Lower lobe of right lung (tissue), 2 donors: ENCODE measurements at places on chromosomes 11 and 22. TPM values are rescaled to one million over a fixed set of nuclear protein-coding genes. Genes with fewer than 3 reads are reported as not detected.

GRCh38 chr11:74162681-74163467 lies 7.9 kb downstream of the C2CD3 start:
- no peak for DNase-seq

GRCh38 chr11:85318573-85318972 lies 308.6 kb downstream of the DLG2 start:
- DNase-seq: no peak

GRCh38 chr22:23457380-23457985 lies 122.6 kb downstream of the IGLL1 start:
- DNase-seq: no peak

DNA sequence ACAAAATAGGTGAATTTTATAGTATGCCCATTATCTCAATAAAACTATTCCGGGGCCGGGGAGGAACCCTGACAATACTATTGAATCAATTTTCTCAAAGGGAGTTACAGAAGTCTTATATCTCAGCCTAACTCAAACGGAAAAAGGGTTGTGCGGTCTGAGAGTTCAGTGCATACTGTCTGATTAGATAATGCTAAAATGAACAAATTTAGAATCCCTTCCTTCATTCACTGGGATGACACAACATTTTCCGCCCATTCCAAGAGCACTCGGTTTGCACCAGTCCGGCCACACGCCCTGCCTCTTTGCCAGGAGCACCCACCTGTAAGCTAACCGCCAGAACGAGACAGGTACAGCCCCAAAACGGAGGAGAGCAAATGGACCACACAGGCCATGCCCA lies 50.0 kb upstream of the NFRKB start:
- DNase-seq: no peak

DNA sequence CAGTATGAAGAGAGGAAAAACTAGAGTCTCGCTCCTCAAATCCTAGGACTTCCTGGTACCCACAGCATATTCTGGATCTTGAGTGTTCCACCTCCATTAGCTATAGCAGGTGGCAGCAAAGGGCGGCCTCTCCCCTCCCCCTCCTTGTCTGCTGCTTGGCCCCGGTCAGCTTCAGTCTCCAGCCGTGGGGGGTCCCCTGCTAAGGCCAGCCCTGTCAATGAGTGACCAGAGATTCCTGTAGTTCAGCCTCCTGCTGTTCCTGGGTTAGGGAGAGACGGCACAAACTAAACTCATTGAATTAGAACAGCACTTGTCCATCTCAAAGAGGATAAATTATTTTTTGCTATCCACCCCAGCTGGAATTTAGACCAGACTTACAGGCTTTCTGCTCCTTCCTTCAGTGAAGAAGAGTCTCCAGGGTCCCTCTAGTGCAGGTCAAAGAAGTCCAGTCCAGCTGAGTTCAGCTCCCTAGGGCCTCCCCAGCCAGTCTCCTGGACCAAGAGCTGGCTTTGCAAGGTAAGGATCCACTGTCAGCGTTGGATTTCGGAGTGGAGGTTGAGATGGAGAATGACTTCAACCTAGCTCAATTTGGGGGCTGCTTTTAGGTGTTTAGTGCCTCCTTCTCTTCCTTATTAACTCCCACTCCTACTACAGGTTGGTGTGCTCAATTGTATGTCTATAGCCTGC lies 1.1 kb upstream of the PHLDB1 start:
- no peak for DNase-seq

- DNase-seq: no peak
Measured at GRCh38 chr11:79340535-79340934, 100.3 kb downstream of the TENM4 start.

- no peak for DNase-seq
Measured at GRCh38 chr11:18748766-18749365, 22.9 kb upstream of the IGSF22 start.

DNA sequence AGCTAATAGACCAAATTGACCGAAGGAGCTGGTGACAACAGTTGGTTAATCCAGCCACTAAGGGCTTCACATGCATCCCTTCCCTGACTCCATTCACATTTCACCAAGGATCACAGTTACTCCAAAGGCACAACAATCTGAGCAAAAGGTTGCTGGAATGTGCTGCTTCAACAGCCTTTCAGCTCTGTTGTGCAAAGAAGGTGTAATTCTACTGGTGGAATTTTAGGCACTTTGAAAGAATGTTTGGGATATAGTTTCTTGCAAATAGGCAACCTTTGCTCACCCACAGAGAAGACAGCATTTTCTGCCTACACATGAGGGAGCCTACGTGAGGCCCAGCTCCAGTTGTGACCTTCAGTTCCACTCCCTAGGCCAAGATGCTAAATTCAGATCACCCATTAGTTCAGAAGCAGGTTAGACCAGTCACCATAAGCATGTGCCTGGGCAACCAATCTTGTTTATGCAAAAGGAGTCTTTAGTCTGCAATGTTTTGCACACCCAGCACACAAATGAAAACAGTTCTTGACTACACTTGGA lies 21.6 kb upstream of the FCHSD2 start:
- no peak for DNase-seq

- no peak for DNase-seq
Measured at GRCh38 chr11:9717040-9717357, 53.1 kb downstream of the SWAP70 start.

- DNase-seq: no peak
Measured at GRCh38 chr11:30426781-30427180, 103.9 kb downstream of the ARL14EP start.

GRCh38 chr11:27196203-27196897 lies 155.7 kb downstream of the BBOX1 start:
- DNase-seq: no peak

GRCh38 chr11:19499026-19499669 lies 213.5 kb upstream of the NAV2 start:
- DNase-seq: no peak

DNA sequence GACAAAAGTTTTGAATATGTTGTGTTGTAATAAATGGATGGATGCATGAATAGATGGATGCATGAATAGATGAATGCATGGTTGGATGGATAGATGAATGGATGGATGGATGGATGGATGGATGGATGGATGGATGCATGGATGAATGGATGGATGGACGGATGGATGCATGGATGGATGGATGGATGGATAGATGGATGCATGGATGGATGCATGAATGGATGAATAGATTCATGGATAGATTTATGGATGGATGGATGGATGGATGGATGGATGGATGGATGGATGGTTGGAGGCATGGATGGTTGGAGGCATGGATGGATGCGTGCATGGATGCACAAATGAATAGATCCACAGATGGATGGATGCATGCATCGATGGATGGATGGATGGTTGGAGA lies 623.2 kb upstream of the B3GAT1 start:
- no peak for DNase-seq

- DNase-seq: no peak
Measured at GRCh38 chr22:36986242-36986821, 32.9 kb downstream of the TST start.

DNA sequence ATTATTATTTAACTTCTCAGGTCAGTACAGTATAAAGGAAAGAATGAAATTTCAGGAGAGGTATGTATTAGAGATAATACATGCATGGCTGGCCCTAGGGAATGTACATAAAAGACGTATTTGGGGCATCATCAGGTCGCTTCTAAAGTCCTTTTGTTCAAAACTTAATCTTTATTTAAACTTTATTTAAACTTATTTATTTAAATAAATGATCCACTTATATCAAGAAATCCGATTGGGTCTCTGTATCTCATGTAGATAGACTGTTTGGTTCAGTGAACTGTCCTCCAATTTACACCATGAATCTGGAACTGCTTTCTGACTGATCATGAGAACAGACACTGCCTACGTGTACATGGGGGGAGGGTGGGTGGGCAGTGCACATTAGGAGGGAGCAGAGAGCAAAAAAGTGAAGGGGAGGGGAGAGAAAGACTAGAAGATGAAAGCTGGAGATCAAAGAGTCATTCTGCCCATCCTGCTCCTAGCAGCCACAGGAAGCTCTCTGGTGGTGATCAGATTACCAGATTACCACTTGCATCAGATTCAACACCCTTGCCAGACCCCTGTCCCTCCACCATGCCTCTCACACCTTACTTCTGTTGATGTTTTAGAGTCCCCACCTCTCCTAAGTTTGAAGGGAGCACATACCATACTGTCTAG lies 92.1 kb upstream of the MTMR2 start:
- DNase-seq: no peak

DNA sequence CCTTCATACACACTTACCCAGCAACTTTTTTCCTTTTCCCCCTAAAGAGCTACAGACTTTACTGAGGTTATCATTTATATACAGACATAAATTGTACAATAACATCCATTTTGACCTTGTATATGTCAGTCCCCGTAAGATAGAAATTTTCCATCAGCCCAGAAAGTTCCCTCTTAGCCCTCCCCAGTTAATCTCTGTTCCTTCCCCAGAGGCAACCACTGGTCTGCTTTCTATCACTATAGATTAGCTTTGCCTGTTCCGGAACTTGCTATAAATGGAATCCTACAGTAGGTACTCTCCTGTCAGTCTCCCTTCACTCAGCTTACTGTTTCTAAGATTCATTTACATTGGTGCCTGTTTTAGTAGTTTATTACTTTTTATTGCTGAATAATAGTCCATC lies 54.9 kb downstream of the TSPAN18 start:
- DNase-seq: no peak

GRCh38 chr11:44816761-44817160 lies 90.0 kb downstream of the TSPAN18 start:
- no peak for DNase-seq

Gene CDKN1C
- 39.5 TPM for total RNA-seq

Gene MMP7
- 7.1 TPM for total RNA-seq

Gene LINC01488
- not detected for total RNA-seq

Gene TRIM51
- not detected for total RNA-seq

Gene ISX
- not detected for total RNA-seq

Gene POU2AF2
- not detected for total RNA-seq
